Ammon's horn (tissue), 1 donor: ENCODE measurements at places on chromosomes 1 and 21.

DNA sequence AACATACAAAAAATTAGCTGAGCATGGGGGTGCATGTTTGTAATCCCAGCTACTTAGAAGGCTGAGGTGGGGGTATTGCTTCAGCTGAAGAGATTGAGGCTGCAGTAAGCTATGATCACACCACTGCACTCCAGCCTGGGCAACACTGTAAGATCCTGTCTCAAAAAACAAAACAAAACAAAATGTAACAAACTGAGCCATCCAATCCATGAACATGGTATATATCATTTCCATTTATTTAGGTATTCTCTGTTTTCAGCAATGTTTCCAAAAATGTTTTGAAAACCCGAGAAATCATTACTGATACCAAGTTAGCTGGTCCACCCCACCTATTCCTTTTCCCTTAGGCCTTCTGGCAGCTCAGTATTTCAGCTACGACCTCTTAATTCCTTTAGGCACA is 18.4 kb downstream of the ATPAF1 start:
- no peak for DNase-seq

DNA sequence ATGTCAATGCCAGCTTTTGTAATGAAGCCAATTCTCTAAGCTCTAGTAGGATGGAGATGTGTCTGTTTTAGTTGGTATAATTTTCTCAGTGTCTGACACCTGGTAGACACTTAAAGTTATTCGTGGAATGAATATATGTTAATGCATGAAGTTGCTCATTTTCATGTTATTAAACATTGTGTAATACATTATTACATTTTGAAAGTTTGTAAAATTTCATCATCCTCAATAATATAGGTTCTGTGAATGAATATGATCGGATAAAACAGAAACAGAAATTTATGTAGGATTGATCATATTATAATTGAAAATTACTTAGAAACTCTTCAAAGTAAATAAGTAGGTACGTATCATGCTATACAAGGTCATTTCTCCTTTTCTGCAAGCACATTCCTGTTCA is 625.3 kb downstream of the PLA2G4A start:
- no peak for DNase-seq

DNA sequence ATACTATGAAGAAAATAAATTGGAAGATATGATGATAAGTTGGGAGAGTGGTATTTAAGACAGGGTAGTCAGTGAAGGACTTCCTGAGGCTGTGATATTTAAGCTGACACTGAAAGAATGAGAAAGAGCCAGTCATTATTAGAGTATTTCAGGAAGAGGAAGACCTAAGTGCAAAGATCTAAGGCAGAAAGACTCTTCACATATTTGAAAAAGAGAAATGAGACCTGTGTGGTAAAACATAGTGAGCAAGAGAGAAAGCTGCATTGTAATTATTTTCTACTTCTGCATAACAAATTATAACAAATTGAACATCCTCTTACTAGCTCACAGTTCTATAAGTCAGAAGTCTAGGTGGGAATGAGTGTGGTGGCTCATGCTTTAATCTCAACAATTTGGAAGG is 34.6 kb upstream of the DOCK7 start:
- no peak for DNase-seq

DNA sequence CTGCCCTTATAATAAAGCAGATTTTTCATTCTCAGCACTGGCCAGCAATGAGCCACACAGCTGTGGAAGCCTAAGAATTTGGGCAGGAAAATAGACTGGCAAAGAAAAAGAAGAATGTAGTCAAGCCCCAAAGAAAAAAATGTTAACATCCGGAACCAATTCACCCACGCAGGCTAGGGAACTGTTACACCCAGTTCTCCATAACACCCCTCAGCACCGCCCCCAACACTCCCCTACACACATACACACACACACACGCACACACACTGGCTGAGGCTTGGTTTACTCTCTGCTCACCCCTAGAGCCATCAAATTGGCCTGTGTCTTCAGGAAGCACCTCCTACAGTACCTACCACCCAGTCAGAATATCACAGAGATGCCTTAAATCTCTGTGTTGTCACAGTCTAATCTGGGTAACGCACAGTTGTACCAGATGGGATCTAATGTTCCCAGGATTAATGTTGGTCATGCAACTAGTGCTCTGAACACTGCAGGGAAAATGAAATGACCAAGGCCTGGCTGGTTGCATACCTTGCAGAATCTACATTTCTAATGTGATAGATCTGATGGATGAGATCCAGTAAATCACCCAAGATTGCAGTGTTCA is 14.5 kb downstream of the TBX15 start:
- DNase-seq: no peak

DNA sequence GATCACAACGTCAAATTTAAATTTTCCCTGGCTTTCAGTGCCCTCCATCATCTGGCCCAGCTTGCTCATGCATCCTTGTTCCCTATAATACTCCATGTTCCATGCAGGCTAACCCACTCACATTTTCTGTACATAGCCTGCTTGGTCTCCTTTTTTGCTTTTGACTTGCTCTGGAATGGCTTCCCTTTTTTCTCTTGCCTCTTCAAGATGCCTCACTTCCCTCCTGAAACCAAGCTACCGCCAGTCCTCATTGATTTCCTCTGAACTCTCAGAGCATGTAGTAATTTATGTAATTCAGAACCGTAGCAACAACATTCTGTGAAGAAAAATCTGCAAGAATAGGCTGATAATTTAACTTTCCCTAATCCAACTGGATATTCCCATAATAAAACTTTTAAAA is 10.3 kb downstream of the CAP1 start:
- peak; percentile 49 for DNase-seq

DNA sequence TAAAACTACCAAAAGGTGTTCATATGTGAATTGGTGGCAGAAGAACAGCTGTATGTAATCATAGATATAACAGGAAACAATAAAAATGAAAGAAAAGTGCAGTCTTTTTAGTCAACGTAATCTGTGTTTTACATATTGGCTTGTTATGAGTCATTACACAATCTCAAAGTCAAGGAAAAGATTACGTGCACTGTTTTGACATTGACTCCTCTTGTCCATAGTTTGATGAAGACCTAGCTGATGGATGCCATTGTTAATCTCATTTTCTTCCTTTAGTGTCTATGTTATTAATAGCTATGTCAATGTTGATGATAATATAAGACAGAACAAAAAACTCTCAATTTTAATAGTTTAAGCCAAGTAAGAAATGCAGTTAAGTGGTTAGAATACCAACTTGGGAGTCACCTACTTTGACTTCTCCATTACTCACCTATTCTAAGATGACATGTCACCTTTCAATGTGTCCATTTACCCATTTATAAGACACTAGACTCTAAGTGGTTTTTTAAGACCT is 84.5 kb upstream of the SAMSN1 start:
- DNase-seq: no peak

DNA sequence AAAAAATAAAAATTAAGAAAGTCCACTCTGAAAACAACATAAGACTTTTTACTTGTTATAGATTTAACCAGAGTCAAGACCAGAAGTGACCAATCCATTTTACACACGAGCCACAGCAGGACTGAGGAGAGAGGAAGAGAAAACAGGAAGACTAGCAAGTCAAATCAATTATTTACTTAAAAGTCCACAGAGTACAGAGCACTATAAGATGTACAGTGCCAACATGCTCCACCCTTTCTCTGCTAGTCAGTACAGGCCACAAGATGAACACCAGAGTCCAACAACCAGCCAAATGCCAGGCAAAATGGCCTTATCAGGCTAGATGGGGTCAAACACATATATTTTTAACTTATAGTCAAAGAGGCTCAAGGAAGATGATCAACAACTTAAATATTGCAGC is 19.5 kb downstream of the LUZP1 start:
- no peak for DNase-seq

DNA sequence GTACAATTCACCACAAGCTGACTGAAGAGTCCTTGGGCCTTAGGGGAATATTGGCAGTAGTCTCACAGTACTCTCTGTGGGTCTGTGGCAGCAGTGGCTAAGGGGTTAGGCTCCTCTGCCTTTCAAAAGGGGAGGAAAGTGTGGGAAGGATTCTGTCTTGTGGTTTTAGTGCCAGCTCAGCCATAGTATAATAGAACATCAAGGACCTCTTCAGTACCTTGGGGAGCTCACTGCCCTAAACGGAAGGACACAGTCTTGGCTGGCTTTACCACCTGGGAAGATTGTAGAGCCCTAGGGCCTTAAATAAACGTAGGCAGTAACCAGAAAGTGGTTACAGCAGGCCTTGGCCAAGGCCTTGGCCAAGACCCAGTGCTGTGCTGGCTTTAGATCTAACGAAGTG is 265.7 kb downstream of the COL11A1 start:
- no peak for DNase-seq

DNA sequence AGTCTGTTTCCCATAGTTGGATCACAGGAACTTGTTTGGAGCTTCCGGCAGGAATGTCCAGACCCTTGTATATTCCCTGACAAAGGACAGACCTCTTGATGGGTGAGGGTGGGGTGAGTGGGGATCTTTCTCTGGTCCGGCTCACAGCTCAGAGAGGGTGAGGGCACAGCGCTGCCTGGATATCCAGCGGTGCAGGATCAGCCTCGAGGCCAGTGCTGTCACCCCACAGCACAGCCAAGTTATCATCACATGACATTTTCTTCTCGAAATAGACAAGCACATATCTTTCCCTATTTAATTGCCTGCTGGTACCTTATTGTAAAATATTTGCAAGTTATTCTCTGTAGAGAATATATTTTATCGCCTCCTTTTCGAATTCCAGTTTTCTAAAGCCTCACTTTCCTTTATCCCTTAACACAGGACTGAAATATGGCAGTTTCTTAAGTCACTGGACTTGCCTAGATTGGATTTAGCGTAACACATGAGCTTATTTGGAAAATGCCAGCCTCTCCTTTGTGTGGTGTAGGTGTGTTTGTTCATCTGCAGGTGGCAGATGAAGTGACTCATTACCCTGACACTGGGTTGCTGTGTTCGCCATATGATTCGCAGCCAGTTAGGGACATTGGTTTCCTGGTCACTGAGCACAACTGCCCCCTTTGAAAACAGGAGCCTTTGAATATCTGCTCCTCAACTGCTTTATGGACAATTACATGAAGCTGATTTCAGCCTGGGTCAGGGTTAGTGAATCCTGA is 21.4 kb downstream of the CLIC6 start:
- no peak for DNase-seq
